D721Med (cell line): ENCODE measurements at places on chromosomes 16 and 17.

GRCh38 chr16:81450783-81451491 lies 6.3 kb downstream of the CMIP start:
- DNase-seq, result no peak

- DNase-seq, result no peak
Measured at GRCh38 chr16:86363057-86363490, 147.3 kb upstream of the FOXF1 start.

DNA sequence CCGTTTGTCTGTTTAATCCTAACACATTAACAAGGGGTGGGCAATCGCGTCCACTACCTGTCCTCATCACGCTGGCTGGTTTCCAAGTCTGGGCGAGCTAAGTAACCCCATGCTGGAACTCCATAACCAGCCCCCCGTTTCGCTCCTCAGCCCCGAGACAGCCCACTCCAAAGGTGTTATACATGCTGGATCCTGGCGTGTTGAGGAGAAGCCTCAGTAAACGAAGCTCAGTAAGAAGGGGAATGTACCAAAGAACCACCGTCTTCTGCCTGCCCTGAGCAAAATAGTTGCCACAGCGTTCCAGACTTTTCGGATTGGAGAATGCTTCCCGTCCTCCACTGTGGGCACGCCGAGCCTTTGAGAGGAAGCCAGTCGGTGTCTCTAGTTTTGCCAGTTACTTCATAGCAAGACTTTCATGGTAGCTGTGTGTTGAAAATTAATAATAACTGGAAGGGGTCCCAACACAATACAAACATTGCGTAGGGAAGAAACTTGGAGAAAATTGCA lies 16.1 kb upstream of the C17orf78 start:
- DNase-seq, result no peak

- DNase-seq, result no peak
Measured at GRCh38 chr17:49580981-49581647, 5.4 kb downstream of the NXPH3 start.

- DNase-seq, result no peak
Measured at GRCh38 chr16:72285324-72285723, 113.4 kb upstream of the PMFBP1 start.

GRCh38 chr17:2418572-2418971 lies 17.7 kb upstream of the MNT start:
- DNase-seq, result no peak

- no peak for DNase-seq
Measured at GRCh38 chr17:8711291-8711690, 33.3 kb downstream of the CCDC42 start.

GRCh38 chr16:48347980-48348379 lies 37.2 kb downstream of the SIAH1 start:
- DNase-seq, result no peak

- no peak for DNase-seq
Measured at GRCh38 chr16:81785138-81785924, 6.2 kb downstream of the PLCG2 start.

GRCh38 chr16:66189951-66190350 lies 176.5 kb upstream of the CDH5 start:
- no peak for DNase-seq

- DNase-seq, result no peak
Measured at GRCh38 chr17:47204722-47205418, 4.3 kb upstream of the MYL4 start.

DNA sequence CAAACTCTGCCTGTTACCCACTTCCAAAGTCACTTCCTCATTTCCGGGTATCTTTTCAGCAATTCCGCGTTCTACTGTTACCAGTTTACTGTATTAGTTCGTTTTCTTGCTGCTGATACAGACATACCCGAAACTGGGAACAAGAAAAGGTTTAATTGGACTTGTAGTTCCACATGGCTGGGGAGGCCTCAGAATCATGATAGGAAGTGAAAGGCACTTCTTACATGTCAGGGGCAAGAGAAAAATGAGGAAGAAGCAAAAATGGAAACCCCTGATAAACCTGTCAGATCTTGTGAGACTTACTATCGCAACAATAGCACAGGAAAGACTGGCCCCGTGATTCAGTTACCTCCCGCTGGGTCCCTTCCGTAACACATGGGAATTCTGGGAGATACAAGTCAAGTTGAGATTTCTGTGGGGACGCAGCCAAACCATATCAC lies 30.9 kb downstream of the PAFAH1B1 start:
- DNase-seq, result no peak

- no peak for DNase-seq
Measured at GRCh38 chr17:68981288-68981687, 26.1 kb upstream of the ABCA8 start.

DNA sequence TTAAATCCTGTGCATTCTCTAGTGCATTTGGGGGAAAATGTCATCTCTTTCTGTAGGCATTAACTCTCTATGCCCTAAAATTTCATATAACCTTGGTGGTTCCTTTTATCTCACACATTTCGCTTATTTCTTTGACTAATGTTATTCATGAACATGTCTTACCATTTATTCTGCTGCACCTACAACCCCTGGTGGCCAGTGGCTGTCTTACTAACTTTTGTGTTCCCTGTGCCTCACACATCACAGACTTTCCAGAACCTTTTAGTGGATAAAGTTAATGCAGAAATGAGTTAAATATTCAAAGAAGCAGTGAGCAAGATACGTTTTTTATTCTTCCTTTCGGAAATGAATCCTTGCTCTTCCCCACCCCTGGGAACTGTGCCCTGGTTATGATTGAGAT lies 111.9 kb downstream of the CDH13 start:
- no peak for DNase-seq

- no peak for DNase-seq
Measured at GRCh38 chr16:80380514-80380913, 160.3 kb upstream of the DYNLRB2 start.

DNA sequence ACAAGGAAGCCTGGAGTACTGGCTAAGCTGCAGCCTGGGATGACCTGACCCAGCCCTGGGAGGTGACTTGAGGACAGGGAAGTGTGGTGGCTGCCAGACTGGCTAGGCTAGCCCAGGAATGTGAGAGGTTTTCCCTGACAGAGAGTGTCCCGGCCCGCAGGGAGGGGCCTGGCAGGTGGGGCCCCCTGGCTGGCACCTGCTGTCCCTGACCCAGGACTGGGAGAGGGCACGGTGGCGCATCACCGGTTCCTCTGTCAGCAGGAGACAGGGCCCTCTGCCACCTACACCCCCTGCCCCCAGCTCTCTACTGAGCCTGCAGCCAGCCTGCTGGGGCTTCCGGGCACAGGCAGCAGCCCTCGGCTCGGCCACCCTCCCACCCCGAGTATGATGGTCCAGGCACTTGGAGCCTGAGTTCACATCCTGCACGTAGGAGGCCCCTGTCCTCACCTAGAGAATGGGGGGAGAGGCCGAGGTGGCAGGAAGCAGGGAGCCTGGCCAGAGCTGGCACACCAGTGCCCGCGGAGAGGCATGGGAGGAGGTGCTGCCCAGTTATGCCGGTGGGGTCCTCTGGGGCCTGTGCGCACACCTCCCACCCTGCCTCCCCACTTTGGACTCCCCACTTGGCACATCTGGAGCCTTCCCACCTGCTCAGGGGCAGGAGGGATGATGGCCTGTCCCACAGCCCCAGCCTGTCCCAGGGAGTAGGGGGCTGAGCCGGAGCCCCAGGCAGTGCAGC lies 528 bp downstream of the PRSS27 start:
- DNase-seq, result no peak

GRCh38 chr17:47172696-47173565 lies 16.2 kb downstream of the CDC27 start:
- DNase-seq, result no peak

GRCh38 chr17:49522357-49522890 lies 27.3 kb downstream of the NGFR start:
- DNase-seq, result peak; percentile 2

- DNase-seq, result no peak
Measured at GRCh38 chr16:945271-946047, 25.3 kb downstream of the LMF1 start.

GRCh38 chr16:6558126-6558525 lies 774.5 kb upstream of the RBFOX1 start:
- DNase-seq, result no peak

- DNase-seq, result no peak
Measured at GRCh38 chr16:87202346-87202745, 114.8 kb downstream of the C16orf95 start.

DNA sequence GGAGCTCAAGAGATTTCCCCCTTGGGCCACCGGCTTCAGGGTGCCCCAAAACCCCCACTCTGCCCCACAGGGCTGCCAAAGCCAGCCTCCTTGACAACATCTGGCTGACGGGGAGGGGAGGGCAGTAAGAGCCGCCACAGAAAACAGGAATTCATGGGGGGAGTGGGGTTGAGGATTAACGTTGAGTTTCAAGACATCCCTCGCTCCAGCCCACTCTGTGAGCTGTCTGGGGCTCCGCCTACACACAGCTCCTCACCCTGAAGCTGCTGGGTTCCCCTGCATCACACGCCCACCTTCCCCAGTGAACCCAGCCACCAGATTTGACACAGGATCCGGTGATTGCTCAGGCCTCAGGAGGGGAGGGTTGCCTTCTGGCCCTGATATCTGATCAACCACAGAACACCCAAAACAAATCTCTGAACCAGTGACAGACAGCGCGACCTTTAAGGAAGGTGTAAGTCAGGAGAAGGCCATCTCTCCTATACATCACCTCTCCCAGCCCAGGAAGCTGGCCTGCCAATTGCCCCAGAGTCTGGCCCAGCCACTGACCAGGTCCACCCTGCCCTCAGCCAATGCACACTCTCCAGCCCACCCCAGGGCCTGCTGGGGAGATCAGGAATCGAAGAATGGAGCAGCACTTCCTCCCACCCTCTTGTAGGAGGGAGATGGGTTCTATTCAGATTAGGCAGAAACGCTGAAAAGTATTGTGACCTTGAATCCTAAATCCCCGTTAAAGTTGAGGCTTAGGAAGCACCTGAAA lies 132.1 kb downstream of the CLEC16A start:
- no peak for DNase-seq

DNA sequence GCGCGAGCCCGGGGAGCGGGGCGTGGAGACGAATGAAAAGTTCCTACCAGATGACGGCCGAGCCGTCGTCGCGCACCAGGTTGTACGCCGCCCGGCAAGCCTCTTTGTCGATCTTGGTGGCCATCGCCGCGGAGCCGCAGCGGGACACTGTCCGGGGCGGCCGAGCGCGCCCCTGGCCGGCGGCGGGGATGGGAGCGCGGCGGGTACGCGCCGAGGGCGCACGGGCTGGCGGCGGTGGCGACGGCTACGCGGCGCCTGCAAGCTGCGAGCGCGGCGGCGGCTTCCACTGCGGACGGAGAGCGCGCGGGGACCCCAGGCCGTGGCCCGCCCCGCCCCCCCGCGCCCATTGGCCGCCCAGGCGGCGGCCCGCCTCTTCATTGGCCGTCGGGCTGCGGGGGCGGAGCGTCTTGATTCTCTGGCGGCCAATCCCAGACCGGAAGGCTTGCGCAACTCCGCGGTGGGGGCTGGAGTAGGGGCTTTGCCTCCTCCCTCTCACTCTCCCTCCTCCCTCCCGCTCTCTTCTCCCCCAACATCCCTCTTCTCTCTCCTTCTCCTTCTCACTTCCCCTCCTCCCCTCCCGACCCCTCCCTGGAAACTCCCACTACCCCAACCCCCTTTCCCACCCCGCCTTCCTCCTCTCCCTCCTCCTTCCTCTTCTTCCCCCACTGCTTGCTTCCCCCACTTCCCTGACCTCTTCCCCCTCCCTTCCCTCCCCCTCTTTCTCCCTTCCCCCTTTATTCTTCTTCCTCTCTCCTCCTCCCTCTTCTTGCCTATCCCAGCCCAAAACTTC lies at the start of gene COTL1:
TSS of gene COTL1 (minus strand) at position 288 of the 790 bp plus-strand sequence. CDS start at position 124, 164 bp downstream.
- peak; percentile 55 for DNase-seq

- DNase-seq, result no peak
Measured at GRCh38 chr16:24969071-24969470, 46.1 kb downstream of the ARHGAP17 start.

DNA sequence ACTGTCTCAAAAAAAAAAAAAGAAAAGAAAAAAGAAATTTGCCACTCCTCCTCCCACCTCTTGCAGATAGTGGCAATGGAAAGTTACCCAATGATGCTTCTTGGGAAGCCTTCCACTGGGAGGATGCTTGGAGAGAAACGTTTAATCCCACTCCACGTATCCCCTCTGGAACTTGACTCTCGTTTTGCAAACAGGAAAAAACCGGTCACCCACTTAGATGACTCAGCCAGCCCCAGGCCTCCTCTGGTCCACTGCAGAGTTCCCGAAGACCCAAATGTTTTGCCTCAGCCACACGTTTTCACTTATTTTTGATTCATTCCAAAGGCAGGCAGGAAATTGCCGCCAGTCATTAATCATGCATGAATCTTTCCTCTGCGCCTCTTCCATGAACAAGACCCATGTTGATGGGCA lies 9.3 kb upstream of the TNFRSF17 start:
- DNase-seq, result no peak

DNA sequence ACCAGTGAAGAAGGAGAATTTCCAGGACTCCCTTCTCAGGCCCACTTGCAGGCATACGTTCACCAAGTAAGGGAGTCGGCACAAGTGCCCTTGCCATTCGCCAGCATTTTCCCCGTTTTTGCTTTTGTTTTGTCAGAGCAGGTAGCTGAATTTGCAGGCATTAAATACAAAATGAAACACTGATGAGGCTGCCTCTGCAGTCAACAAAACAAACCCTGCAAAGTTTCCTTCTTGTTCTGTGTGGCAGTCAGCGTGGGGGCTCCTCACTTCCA lies 7.8 kb downstream of the GLOD4 start:
- DNase-seq, result no peak

DNA sequence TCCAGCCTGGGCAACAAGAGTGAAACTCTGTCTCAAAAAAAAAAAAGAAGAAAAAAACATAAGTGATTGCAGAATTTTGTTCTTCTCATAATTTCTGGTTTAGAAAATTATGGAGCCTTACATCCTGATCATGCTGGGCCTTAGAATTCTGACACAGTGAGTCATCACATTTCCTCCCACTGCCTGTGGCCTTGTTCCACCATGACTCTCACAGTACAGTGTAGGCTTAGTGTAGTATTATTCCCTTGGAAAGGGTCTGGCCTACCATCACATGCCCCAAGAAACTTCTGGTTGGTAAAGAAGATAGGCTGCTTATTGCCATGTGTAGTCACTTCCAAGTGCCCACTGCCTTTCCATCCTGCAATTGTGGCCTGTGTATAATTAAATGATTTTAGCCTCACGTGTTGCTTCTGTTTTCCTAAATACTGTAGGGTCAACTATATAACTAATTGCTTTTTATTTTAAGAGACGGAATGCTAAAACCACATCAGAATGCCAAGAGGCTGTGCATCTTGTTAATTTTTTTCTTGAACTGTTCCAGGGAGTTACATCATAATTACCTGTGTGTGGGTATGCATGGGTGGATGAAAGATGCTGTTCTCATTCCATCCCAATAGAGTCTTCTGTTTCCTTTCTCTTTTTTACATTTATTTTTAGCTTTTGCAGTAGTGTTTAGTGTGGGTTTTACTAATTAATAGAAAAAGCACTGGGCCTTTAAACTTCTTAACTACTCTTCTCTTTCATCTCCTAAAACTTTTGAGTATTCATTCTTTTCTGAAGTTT lies 25.9 kb downstream of the OGFOD1 start:
- no peak for DNase-seq

- no peak for DNase-seq
Measured at GRCh38 chr16:12065866-12066545, 89.5 kb downstream of the SNX29 start.

DNA sequence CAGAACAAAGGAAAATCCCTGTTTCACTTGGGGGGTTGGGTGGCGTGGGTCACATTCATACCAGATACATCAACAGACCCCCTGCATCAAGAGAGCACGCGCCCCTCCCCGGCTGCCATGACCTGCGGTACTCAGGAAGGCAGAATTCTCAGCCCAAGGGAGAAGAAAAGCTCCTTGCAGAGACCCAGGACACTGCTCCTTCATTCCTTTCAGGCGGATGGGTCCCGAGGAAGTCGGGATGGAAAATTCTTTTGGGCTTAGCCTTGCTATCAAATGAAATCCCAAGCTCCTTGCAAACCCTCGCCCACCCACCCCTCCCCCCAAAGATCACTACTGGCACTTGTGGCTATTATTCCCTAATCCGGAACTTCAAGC lies 40.6 kb downstream of the HIC1 start:
- DNase-seq, result no peak
